Endothelial cell (in vitro differentiated cells): ENCODE measurements at places on chromosomes 4 and X. TPM values are rescaled to one million over a fixed set of nuclear protein-coding genes. Genes with fewer than 3 reads are reported as not detected.

GRCh38 chrX:108439961-108440696 is 491 bp downstream of the COL4A5 start:
- DNase-seq = peak; percentile 17
- peaks cover 8% of the 10 kb centered on the region for H3K4me1 ChIP-seq
- H3K4me3 ChIP-seq = peak overlapping the region; percentile 99
- peaks cover 2% of the 10 kb centered on the region for H3K36me3 ChIP-seq
- peak overlapping the region; percentile 94 for H3K27ac ChIP-seq
- peaks cover 1% of the 10 kb centered on the region for H3K27me3 ChIP-seq

- H3K27me3 ChIP-seq = no peaks in the 10 kb centered on the region
- no peaks in the 10 kb centered on the region for H3K36me3 ChIP-seq
- no peak for DNase-seq
- H3K4me3 ChIP-seq = no peak overlapping the region
- H3K4me1 ChIP-seq = no peaks in the 10 kb centered on the region
These were observed 169.3 kb downstream of the RCHY1 start for GRCh38 chr4:75344915-75345314.

- peaks cover 1% of the 10 kb centered on the region for H3K27me3 ChIP-seq
- H3K27ac ChIP-seq = no peak overlapping the region
- no peaks in the 10 kb centered on the region for H3K36me3 ChIP-seq
- no peak overlapping the region for H3K4me3 ChIP-seq
These were observed 128.0 kb upstream of the PRKG2 start for GRCh38 chr4:81343046-81343445.

- H3K27me3 ChIP-seq = no peaks in the 10 kb centered on the region
- DNase-seq = no peak
- no peak overlapping the region for H3K27ac ChIP-seq
- no peak overlapping the region for H3K4me3 ChIP-seq
- no peaks in the 10 kb centered on the region for H3K36me3 ChIP-seq
These were observed 13.5 kb downstream of the LIAS start for GRCh38 chr4:39472396-39472795.

DNA sequence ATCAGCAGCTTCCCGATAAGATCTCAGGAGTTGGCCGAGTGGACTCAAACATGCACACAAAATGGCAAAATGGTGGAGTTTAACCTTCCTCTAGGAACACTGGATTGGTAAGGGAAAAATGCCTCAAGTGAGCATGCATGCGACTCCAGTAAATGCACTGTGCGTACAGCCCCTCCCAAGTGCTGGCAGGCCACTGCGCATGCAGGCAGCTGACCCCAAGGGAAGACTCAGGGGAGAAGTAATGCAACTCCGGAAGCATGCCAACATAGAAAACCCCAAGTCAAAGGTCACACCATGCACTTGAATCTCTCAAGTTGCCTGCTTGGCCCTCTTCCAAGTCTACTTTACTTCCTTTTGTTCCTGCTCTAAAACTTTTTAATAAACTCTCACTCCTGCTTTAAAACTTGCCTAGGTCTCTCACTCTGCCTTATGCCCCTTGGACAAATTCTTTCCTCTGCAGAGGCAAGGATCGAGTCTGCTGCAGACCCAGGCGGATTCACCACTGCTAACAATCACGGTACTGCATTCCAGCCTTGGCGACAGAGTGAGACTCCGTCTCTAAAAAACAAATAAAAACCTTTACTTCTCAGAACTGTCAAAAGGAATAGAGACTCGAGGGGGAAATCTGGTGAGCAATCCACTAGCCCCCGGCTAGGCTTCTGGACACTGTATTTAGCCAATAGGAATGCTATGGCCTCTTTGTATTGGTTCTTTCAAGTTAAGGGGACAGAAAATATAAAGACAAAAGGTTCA is 33.5 kb downstream of the NYX start:
- no peaks in the 10 kb centered on the region for H3K36me3 ChIP-seq
- H3K27me3 ChIP-seq = no peaks in the 10 kb centered on the region
- no peak for DNase-seq
- no peak overlapping the region for H3K27ac ChIP-seq
- H3K4me3 ChIP-seq = no peak overlapping the region
- no peaks in the 10 kb centered on the region for H3K4me1 ChIP-seq

CXorf51A gene
- not detected for total RNA-seq

ADH7 gene
- total RNA-seq = not detected
